ENCODE measurements at places on chromosomes 16 and 17.

- no peak for DNase-seq
Measured at GRCh38 chr17:29911641-29912177, 18.3 kb downstream of the SSH2 start.

DNA sequence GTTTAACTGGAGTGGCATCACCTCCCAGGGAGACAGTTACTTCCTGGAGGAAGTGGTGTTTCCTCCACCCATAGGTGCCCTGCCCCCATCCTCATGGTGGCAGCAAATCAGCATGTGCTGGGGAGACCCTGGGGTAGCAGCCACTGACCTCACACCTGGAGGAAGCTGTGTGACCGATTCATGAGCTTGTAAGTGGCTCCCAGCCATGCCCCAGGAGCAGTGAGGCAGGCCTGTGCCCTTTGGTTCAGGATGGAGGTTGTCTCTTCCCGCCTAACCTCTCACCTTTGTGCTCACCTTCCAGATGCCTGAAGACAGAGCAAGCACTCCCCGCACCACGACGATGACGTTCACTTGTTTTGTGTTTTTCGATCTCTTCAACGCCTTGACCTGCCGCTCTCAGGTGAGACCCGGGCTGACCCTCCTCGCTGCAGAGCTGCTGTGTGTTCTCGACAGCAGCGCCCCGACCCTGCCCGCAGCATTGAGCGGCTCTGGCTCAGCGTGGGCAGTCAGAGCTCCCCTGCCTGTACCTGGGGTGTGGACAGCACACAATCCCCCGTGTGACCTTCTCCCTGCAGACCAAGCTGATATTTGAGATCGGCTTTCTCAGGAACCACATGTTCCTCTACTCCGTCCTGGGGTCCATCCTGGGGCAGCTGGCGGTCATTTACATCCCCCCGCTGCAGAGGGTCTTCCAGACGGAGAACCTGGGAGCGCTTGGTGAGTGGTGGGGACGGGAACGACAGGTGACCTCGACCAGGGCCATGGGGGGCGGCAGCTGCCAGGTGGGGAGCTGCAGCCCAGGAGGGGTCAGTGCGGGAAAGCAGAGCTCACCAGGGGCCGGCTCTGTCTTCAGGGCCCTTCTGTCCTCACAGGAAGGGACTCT, 42.8 kb downstream of the MEAK7 start:
- DNase-seq: no peak

GRCh38 chr16:76524356-76524755, 247.2 kb downstream of the CNTNAP4 start:
- DNase-seq: no peak

DNA sequence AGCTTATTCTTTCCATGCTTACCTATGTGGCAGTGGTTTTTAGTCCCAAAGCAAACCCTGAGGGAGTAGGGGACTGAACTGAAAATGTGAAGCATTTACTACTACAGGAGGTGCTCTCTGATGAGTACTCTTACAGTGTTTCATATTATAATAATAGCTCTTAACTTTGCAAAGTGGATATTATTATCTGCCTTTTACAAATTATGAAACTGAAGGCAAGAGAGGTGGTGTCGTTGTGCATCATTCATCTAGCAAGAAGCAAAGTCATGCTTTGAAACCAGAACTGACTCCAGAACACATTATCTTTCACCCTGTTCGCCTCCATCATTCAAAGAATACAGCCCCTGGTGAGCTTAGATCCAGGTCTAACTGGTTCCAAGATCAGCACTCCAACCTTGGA, 8.2 kb upstream of the KCNH6 start:
- no peak for DNase-seq

- no peak for DNase-seq
Measured at GRCh38 chr17:31595666-31596381, 204.3 kb downstream of the RAB11FIP4 start.

GRCh38 chr17:752620-753219, 656 bp upstream of the GEMIN4 start:
- DNase-seq: peak; percentile 39

- peak; percentile 83 for DNase-seq
Measured at GRCh38 chr17:58344047-58344790, 7.8 kb downstream of the SUPT4H1 start.

GRCh38 chr17:78092794-78093324, 35.7 kb downstream of the TMC6 start:
- DNase-seq: no peak

- DNase-seq: no peak
Measured at GRCh38 chr17:78825696-78826095, 14.9 kb downstream of the USP36 start.

- no peak for DNase-seq
Measured at GRCh38 chr17:29257756-29258155, 11.1 kb downstream of the CRYBA1 start.

DNA sequence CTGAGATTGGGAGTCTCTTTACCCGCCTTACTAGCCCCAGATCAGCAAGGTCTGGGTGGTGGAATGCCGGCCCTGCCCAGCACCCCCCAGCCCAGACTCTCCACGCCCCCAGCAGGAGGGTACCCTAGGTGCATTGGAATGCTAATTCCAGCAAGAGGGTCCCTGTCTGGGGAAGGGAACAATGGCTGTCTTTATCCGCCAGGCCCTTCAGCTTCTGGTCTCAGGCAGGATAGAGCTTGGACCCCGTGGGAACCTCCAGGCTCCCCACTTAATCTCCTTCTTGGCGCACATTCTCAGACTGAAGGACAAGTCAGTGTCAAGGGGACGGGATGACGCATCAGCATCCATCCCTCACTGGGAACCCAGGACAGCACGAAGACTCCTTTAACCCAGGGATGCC, 85.1 kb downstream of the LITAF start:
- no peak for DNase-seq

DNA sequence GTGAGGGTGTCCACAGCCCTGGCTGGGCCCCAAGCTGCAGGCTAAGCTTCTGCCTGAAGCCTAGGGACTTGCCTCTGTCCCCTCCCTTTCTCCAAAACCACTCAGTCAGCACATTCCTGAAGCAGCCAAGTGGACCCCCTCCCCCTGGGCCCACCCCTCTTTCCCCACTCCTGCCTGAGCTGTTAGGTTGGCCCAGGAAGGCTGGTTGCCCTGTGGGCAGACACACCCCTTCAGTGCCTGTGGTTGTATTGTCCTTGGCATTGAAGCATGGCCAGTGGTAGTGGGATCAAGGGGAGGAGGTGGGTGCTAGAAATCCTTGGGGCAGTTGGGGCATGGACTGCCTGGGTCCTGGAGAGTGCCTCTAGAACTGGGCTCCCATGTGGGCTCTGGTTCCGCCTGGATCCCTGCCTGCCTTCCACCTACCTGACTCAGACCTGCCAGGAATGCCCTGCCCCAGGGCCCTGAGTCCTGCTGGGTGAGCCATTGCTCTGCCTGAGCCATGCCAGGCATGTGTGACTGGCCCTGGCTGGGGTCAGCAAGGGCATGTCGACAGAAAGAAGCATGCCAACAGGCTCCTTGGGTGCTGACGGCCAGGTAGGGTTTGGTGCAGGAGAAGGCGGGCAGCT, 2.1 kb downstream of the TRAF4 start:
- no peak for DNase-seq

- DNase-seq: no peak
Measured at GRCh38 chr17:62854098-62854680, 46.1 kb upstream of the MARCHF10 start.

GRCh38 chr17:51995797-51996403, 162.6 kb downstream of the CA10 start:
- DNase-seq: no peak

DNA sequence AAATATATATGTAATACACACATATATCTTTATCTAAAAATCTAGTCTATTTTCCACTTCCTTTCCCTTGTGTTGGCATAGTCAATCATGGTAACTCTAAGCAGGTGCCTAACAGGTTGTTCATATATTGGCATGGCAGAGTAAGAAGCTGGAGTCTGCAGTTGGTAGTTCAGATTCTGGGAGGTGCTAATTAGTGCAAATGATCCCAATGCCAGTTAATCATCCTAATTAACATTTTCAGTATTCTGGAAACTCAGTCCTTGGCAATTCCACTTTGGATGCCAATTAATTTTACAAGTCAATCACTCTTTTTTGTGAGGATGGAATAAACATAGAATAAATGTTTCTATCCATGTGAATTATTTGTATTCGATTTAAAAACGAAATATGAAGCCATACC, 863.7 kb upstream of the SOX9 start:
- no peak for DNase-seq

GRCh38 chr17:37413875-37414519, 7.3 kb downstream of the TADA2A start:
- DNase-seq: no peak

DNA sequence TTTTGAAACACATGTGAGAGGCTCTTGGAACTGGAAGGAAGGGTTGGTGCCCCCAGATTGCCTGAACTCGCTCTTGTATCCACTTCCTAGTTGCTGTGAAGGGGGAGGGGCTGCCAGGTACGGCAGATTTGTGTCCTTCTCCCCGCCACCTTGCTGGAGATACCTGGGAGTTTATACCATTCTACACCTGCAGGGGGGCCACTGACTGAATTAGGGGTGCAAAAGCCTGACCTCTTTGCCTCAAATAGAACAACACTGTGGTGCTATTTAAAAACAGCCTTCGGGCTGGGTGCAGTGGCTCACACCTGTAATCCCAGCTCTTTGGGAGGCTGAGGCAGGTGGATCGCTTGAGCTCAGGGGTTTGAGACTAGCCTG, 35.1 kb upstream of the IL34 start:
- no peak for DNase-seq

DNA sequence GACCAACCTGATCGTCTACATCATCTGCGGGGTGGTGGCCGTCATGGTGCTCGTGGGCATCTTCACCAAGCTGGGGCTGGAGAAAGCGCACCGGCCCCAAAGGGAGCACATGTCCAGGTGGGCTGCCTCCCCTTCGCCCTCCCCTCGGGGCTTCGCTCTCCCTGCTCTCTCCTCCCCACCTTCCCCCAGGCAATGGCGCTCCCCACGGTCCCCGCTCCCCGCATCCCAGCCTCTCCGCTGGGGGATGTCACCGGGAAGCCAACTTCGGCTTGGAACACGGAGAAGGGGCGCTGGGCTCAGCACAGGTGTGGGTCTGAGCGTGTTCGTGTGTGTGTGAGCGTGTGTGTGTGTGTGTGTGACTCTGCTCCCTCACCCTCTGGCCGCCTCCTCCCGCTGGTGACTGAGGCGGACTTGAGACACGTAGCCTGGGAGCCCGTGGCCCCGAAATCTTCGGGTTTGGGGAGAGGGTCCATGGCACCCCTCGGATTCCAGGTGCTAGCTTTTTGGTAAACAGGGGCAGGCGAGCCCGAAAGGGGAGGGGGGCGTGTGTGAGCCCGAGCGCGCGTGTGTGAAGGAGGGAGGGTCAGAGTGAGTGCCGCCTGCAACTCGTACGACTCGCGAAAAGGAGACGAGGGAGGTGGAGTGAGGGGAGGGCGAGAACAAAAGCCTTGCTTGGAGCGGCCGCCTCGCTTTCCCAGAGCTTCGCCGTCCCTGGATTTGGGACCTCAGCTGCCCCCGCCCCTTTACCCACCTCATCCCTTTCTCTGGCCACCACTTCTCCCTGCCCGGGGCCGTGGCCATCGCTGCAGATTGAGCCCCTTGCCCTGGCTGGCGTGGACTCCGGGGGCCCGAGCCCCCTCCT, 1.3 kb downstream of the SHISA9 start:
- DNase-seq: no peak

- DNase-seq: no peak
Measured at GRCh38 chr17:16325964-16326363, 27.3 kb downstream of the CENPV start.

DNA sequence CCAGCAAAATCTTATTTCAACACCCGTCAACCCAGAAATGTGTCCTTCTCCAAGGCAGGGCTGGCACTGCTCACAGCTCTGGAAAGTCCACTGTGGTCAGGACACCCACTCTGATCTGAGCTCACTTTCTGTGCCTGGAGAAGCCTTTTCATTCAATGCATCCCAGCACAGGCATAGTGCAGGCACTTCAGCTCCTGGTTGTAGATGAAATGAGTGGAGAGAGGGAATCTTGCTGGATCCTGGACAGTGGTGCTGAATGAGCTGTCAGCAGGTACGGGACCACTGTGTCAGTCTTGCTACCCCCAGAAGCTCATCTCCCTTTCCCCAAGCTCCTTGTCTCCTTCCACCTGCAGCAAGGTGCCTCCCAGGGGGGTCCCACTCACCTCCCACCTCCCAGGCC, 86.1 kb upstream of the SALL1 start:
- DNase-seq: no peak

DNA sequence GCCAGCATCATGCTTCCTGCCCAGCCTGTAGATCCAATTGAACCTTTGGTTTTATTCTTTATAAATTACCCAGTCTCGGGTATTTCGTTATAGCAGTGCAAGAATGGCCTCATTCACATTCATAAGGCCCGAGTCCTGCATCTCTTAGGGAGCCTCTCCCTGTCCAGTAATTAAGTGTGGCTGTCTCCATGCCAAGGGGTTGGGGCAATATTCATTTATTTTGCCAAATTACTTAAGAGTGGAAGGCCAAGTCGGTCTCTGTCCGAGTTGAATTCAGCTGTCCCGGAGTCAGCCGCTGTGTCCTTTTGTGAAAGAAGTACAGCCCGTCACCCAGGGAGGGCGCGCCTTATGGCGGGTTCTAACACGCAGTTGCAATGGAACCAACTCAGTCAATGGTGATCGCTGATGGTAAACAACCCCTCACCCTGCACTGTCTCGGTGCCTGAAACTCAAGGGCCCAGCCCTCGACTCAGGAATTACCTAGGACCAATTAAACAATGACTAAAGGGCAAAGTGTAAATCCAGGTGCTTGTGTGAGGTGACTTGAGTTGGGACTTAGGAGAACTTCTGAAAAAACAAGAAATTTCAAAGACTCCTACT, 22.2 kb downstream of the KIAA0513 start:
- no peak for DNase-seq

- no peak for DNase-seq
Measured at GRCh38 chr17:74212209-74212912, 1.0 kb upstream of the TTYH2 start.

GRCh38 chr16:3873482-3874173, 6.9 kb downstream of the CREBBP start:
- no peak for DNase-seq

DNA sequence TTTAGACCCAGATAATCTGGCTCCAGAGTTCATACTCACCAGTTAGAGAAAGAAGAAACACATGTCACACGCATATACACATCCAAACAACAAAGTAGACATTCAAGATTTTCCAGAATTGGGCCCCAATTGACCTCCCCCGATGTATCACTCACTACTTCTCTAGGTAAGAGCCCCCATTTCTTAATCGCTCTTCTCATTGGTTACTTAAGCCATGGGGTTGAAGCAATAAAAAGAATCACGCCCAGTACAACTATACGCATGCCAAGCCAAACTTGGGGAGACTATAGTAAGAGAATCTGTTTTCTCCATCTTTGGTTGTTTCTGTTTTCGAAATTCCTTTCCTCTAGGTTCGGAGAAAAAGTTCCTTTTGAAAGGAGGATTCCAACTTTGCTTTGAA, 565 bp downstream of the DDX52 start:
- DNase-seq: no peak

- no peak for DNase-seq
Measured at GRCh38 chr17:36859706-36860105, 77.6 kb upstream of the LHX1 start.

- no peak for DNase-seq
Measured at GRCh38 chr17:45688353-45688752, 95.8 kb upstream of the CRHR1 start.

GRCh38 chr17:45970659-45971058, 28.4 kb upstream of the STH start:
- DNase-seq: no peak

- DNase-seq: no peak
Measured at GRCh38 chr17:8747742-8748141, 3.1 kb upstream of the CCDC42 start.

Measured in activated gamma-delta T cell treated with Interleukin-2 at 50 U/mL for 16 hours (primary cell).